Esophagus (tissue), 2 donors: ENCODE measurements at places on chromosomes 5 and 9. TPM values are rescaled to one million over a fixed set of nuclear protein-coding genes. Genes with fewer than 3 reads are reported as not detected.

CPLANE1 gene
- 1.5 TPM for polyA plus RNA-seq

PCDHB10 gene
- polyA plus RNA-seq = 0.44 TPM

WNK2 gene
- polyA plus RNA-seq = 3.4 TPM

TNC gene
- polyA plus RNA-seq = 5.3 TPM

CCNJL gene
- 0.44 TPM for polyA plus RNA-seq

HSPA4 gene
- 103 TPM for polyA plus RNA-seq

NRG2 gene
- 1.7 TPM for polyA plus RNA-seq

FAM163B gene
- not detected for polyA plus RNA-seq

WWC1 gene
- polyA plus RNA-seq = 21.7 TPM

C6 gene
- 0.12 TPM for polyA plus RNA-seq

EPB41L4A gene
- 9.6 TPM for polyA plus RNA-seq

GRXCR2 gene
- 0.04 TPM for polyA plus RNA-seq

AKNA gene
- polyA plus RNA-seq = 8.3 TPM

ANKH gene
- polyA plus RNA-seq = 12.7 TPM

FNBP1 gene
- 16.1 TPM for polyA plus RNA-seq

PDCD1LG2 gene
- polyA plus RNA-seq = 0.18 TPM

SPATA31D4 gene
- polyA plus RNA-seq = not detected

PCDHB3 gene
- polyA plus RNA-seq = 0.10 TPM

DMRT3 gene
- polyA plus RNA-seq = 0.20 TPM

IL3 gene
- polyA plus RNA-seq = not detected

CDC20B gene
- polyA plus RNA-seq = not detected

PPP3R2 gene
- not detected for polyA plus RNA-seq

PGGT1B gene
- polyA plus RNA-seq = 2.0 TPM

FCN2 gene
- 0.16 TPM for polyA plus RNA-seq

ARHGEF28 gene
- 5.9 TPM for polyA plus RNA-seq

PCDHA4 gene
- polyA plus RNA-seq = 0.05 TPM

TSSK1B gene
- 0.01 TPM for polyA plus RNA-seq

TRPM3 gene
- under 0.01 TPM for polyA plus RNA-seq

PCA3 gene
- 0.06 TPM for polyA plus RNA-seq

EGFLAM gene
- 0.53 TPM for polyA plus RNA-seq

OMD gene
- 1.1 TPM for polyA plus RNA-seq

ADCY2 gene
- polyA plus RNA-seq = 0.76 TPM

SPINK7 gene
- 2,280 TPM for polyA plus RNA-seq

SVEP1 gene
- polyA plus RNA-seq = 0.18 TPM

ASTN2 gene
- polyA plus RNA-seq = 0.35 TPM

TAF11L5 gene
- polyA plus RNA-seq = not detected

LCN15 gene
- not detected for polyA plus RNA-seq

ACOT12 gene
- polyA plus RNA-seq = not detected

SAPCD2 gene
- 7.5 TPM for polyA plus RNA-seq

LCN12 gene
- polyA plus RNA-seq = 0.24 TPM

NRARP gene
- 1.6 TPM for polyA plus RNA-seq

MOB3B gene
- 2.0 TPM for polyA plus RNA-seq

SCGB3A2 gene
- 0.13 TPM for polyA plus RNA-seq

CER1 gene
- not detected for polyA plus RNA-seq

PKD2L2 gene
- not detected for polyA plus RNA-seq
